ENCODE measurements at places on chromosomes 1 and 21.

- DNase-seq = no peak
These were observed 41.1 kb downstream of the SUSD4 start for GRCh38 chr1:223322868-223323267.

GRCh38 chr1:94092210-94092613 lies 28.7 kb downstream of the ABCA4 start:
- peak; percentile 88 for DNase-seq

GRCh38 chr1:52530563-52531144 lies 22.2 kb downstream of the TUT4 start:
- DNase-seq = no peak

GRCh38 chr1:192438737-192439136 lies 121.9 kb downstream of the RGS21 start:
- DNase-seq = no peak

DNA sequence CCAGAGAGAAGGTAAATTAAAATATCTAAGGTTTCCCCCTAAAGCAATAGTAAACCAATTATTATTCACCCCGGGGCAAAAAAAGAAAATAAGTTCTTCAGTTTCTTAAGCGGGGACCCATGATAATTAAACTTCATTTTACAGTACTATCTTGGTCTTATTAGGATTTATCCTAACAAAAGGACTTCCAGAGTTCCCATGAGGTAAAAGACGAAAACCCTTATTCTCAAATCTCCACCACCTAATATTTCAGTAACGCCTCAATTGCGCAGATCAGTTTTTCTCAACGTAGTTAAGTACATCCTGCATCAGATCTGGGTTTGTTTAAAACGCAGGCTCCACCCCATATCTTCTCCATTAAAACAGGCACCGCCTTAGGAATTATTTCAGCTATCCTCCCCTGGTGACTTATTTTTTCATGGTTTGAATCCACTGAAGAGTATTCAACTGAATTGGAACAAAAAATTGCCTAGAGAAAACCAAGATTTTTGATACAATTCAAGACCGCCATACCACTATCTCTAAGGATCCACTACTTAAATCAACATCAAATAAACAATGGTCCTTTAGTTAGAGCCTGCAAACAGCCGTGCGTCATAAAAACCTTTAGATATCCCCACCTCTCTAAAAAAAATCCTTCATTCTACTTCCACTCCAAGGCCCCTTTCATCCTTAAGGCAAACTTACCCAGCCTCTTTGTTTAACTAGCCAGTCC lies 1.7 kb downstream of the MCL1 start:
- DNase-seq = peak; percentile 69

GRCh38 chr1:167488786-167489185 lies 29.5 kb downstream of the CD247 start:
- no peak for DNase-seq

- DNase-seq = no peak
These were observed 123.7 kb downstream of the NAV1 start for GRCh38 chr1:201662646-201663045.

GRCh38 chr1:89548122-89548857 lies 23.7 kb downstream of the LRRC8B start:
- DNase-seq = no peak

DNA sequence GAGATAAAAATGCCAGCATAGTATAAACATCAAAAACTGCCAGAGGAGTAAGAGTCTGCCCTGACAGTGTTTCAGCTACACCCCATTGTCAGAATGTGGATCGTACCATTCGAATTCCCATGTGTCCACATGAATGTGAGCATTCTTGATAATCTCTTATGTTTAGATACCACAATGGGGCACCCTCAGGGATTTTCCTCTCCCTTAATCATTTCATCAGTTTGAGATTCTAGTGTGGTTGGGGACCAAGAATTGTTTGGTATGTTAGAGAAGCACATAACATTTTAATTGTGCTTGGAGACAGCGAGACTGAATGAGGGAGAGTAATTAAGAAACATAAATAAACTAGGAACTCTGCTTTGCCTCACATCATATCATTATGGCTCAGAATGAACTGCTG lies 120.2 kb downstream of the ZC3H11B start:
- no peak for DNase-seq
